Brain (organoid and tissue), 16 donors: ENCODE measurements at places on chromosomes 3 and 15.

DNA sequence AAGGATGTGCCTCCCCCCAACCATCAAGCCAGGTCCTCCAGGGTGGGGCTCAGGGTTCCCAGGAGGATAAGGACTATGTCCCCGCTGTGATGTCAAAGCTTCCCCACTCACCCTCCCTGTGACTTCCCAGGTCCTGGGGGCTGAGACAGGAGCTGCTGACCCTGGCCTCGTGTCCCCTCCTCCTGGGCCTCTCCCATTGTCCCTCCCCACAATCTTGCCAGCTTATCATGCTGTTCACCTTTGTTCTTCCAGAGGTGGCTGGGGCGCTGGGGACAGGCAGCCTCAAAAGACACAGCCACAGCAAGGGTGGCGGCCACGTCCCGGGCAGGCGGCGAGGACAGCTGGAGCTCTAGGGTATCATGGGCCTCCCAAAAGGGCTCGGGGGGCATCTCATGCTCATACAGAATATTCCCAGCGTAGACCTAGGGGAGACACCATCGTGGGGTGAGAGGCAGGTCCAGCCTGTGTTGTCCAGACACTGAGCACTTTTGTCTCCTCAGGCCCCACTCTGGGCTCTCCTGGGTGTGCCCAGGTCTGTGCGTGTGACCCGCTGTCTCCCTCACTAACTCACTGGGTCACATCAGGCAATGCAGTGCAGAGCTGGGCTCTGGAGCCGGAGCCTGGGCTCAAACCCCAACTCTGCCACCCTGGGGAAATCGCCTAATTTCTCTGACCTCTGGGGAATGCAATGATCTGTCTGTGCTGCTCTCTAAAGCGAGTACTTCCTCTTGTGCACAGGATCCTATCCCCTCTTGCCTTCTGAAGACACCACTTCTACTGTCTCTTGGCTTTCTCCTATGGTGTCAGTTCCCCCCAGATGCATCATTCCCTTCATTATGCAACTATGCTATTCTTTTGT is 30.0 kb downstream of the SNX33 start:
- no peak for DNase-seq

GRCh38 chr3:194076475-194076874 is 59.5 kb upstream of the HES1 start:
- DNase-seq: no peak

DNA sequence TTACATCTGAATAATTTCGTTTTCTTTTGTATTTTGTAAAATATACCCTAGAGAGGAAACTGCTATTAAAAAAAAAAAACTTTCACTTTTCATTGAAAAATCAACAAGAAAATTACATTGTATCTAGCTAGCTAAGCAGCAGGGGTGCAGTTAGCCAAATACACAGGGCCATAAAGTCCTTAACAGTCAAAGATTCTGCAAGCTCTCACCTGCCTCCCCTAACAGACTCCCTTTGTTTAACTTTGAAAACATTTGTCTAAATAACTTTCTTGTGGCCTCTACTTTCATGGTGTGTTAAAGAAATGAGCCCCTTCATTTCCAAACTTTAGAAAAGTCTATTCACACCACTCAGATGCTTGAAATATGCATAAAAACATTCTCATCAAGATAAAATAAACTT is 23.3 kb downstream of the CBLB start:
- no peak for DNase-seq

DNA sequence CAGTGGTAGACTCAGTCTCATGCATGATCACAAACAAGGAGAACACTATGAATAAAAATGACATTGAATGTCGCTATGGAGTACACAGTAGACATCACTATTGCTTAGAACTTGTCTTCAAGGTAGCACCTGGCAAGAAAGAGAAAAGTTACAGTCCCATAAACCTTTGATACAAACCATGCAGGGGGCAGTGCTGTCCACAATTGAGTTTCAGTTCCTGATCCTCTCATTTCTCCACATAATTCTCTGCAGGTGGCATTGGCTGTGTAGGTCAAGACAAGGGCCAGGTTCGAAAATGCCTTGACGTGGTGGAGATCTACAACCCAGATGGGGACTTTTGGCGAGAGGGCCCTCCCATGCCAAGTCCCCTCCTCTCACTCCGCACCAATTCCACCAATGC is 47.9 kb downstream of the KBTBD12 start:
- DNase-seq: no peak

GRCh38 chr15:96334705-96335410 is 4.4 kb downstream of the NR2F2 start:
- DNase-seq: peak; percentile 18
